ENCODE measurements at places on chromosomes 4 and X. TPM values are rescaled to one million over a fixed set of nuclear protein-coding genes. Genes with fewer than 3 reads are reported as not detected.

DNA sequence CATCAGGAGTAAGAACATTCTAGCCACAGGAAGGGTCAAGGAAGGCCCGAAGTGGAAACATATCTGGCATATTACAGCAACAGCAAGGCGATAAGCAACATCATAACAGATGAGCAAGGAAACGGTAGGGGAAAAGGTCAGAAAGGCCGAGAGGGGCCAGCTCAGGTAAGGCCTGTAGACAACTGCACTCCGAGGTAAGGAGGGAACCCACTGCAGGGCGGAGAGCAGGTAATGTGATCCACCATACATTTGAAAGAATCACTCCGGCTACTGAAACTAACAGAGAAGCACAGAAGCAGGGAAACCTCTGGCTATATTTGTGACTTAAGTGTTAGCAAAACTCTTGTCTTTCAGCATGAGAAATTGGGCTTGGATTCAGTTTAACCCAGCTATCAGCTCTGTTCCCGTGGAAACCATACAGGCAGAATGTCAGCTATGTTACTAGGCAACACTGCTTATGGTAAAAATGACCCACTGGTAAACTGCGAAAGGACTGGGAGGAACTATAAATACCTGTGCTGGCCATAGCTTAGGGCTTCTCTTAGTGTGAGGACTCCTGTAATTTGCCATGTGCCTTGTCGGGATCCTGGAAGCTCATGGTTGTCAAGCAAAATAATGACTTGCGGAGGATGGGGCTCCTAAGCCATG is 31.0 kb downstream of the FRYL start:
- no peak for DNase-seq

GRCh38 chr4:103787057-103787456 is 67.3 kb upstream of the TACR3 start:
- no peak for DNase-seq

DNA sequence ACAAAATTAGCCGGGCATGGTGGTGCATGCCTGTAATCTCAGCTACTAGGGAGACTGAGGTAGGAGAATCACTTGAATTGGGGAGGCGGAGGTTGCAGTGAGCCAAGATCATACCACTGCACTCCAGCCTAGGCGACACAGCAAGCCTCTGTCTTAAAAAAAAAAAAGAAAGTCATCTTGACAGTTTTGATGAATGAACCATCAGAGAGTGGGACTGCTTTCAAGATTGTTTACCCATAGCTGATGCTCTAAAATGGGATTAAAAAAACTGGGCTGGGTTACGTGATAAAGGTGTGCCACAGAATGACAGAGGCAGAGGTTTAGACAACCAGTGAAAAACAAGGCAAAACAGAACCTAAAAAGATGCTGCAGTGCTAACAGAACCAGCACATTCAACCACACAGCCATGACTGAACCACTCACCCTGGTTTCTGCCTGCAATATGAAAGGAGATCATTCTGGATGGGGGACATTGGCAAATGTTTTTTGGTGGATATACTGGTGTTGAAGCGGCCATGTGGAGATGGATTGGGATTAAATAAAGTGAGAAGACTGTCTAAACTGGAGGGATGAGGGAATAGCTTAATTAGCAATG is 22.2 kb downstream of the GPAT3 start:
- no peak for DNase-seq

DNA sequence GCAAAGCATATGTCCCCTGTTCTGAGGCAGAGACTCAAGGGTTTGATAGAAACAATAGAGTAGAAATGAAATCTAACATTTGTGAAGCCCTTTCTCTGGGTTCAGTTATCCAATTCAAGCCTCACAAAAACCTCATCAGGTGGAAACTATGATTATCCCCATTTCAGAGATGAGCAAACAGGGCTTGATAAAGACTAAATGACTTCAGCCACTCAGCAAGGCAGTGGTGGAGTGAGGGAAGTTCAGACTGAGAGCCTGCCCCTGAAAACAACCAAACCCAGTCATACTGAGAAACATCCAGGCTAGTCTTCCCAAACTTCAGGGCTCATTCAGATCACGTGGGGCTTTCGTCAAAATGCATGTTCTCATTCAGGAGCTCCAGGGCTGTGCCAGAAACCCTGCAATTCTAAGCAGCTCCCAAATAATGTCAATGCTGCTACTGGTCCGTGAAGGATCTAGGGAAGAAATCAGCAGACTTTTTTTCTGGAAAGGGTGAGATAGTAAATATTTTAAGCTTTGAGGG is 109.6 kb upstream of the KIT start:
- no peak for DNase-seq

GRCh38 chr4:175809402-175810072 is 2.5 kb downstream of the GPM6A start:
- no peak for DNase-seq

DNA sequence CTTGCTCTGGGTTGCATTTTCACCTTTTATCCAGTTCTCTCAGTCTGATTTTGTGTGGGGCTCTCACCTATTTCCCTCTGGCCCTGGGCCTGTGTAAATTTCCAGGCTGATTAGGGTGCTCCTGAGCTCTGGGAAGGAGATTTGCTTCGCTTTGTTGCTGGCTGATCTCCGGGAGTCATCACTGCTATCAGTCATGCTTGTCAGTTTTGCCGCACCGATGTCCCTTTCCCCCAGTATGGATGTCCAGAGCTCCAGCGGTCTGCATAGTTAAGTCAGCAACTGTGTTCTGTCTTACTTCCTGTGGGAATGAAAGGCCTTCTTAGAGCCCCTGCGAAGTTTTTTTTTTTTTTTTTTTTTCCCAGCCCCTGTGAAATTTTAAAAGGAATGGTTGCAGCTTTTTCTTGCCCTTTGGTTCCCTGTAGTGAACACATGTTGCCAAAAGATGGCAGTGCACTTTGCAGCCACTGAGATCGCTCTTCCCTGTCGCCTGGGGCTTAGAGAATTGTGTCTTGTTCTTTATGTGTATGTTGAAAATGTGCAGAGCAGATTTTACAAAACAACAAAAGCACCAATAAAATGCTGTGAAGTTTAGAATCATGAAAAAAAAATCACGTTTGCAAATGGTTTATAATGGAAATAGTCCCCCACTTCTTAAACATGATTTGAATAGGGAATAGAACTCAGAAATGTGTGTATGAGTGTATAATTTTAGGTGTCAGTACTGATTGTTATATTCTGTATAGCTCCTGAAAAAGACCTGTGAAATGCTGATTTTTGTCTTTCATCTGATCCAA is 109.1 kb upstream of the SLC4A4 start:
- DNase-seq, result peak; percentile 63

DNA sequence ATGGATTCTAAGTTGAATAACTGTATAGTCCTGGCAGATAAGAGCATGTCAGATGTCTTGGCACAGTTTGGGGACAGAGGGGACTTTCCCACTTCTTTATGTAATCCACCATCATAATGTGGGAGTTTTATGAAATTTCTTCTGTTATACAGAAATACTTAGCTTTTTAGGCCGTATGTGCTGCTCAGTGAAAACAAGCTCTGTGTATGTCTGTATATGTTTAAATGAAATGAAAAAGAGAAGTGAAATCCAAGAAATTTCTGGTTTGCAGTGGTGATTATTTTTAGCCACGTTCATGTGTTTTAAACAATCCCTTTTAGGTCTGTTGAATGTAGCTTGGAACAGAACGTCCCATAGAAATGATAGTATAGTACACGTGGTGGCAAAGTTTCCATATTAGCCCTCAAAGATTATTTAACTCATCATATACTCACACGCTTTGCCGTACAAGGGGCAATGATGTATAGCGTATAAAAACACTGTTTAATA is 41.0 kb downstream of the GAB1 start:
- no peak for DNase-seq

DNA sequence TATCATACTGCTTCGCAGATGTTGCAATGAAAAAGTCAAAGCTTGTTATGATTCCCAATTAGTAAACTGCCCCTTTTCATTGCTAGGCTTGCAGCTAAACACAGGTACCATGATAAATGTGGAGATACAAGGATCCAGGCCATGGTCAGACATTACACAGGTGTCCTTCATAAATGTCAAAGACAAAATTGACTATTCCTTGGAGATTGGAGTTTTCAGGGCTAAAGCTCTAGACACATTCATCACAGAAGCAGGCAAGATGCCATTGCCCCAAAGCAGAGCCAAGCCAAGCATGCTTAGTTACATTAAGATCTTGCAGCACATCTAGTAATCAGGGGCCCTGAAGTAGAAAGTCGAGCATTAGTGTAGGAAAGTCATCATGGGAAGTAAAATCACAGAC is 111.3 kb upstream of the INTU start:
- no peak for DNase-seq

GRCh38 chr4:168139336-168139735 is 47.0 kb downstream of the ANXA10 start:
- peak; percentile 42 for DNase-seq

- peak; percentile 10 for DNase-seq
Measured at GRCh38 chrX:85052205-85052604, 48.5 kb downstream of the APOOL start.

- DNase-seq, result no peak
Measured at GRCh38 chr4:163967263-163967662, 472.8 kb downstream of the TMA16 start.

DNA sequence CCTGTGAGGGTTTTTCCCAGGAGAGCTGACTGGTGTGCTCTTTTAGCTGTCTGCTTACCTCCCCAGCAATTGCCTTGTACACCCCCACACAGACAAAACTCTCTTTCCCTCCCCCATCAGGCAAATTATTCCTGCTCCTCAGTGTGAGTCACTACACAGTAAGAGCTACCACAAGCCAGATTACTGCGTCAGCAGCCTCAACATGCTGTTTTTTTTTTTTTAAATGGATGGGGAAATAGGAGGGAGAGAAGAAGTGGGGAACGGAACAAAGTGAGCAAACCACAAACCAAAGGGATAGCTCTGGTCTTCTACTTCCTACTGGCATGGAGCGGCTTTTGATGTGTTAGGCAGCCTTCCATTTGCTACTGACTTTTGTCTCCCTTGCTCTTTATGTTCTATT is 107.5 kb upstream of the ACSL4 start:
- peak; percentile 95 for DNase-seq

DNA sequence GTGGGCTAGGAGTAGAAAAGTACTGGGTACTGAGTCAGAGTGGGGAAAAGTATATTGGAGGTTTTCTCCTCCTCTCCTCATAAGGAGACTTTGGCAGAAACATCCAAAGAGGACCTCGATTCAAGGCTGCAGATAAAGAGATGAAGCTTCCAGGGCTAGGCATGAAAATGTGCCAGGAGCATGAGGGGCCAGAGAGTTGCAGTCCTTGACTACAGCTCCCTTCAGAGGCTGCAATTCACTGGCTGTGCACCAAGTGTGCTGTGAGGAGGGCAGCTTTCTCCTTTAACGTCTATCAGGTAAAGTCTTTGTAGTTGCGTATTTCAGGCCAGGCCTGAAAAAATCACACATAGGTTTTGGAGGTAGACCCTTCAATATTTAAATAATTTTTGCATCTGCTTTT is 174.9 kb upstream of the VEGFC start:
- no peak for DNase-seq

- no peak for DNase-seq
Measured at GRCh38 chrX:39162322-39162735, 361.1 kb downstream of the MID1IP1 start.

Gene SHROOM3
- 27.6 TPM for total RNA-seq

Gene SATL1
- total RNA-seq, result not detected

Gene ADH1A
- total RNA-seq, result not detected

Gene TEX11
- not detected for total RNA-seq

Gene SH3TC1
- 3.9 TPM for total RNA-seq

Gene CDKL2
- 1.3 TPM for total RNA-seq

Data from fibroblast of villous mesenchyme (primary cell).